ENCODE measurements at places on chromosomes 3 and 15. TPM values are rescaled to one million over a fixed set of nuclear protein-coding genes. Genes with fewer than 3 reads are reported as not detected.

CPLX3 gene
- 1.6 TPM for total RNA-seq

SST gene
- total RNA-seq: 16.6 TPM

TUSC7 gene
- not detected for total RNA-seq

WDR53 gene
- total RNA-seq: 5.3 TPM

SGO1 gene
- total RNA-seq: 4.1 TPM

CCDC14 gene
- 203 TPM for total RNA-seq

SERP1 gene
- 78.9 TPM for total RNA-seq

SLC38A3 gene
- total RNA-seq: 8.1 TPM

SUCNR1 gene
- total RNA-seq: 0.31 TPM

APOD gene
- 3.8 TPM for total RNA-seq

MKRN3 gene
- total RNA-seq: 53.5 TPM

RASL12 gene
- total RNA-seq: 2.8 TPM

KCNMB2 gene
- total RNA-seq: 11.9 TPM

FMN1 gene
- 4.7 TPM for total RNA-seq

HIGD2B gene
- total RNA-seq: not detected

ZNF80 gene
- not detected for total RNA-seq

IL1RAP gene
- 23.5 TPM for total RNA-seq

RYR3 gene
- 48.8 TPM for total RNA-seq

SLC12A8 gene
- 6.9 TPM for total RNA-seq

CPEB1 gene
- total RNA-seq: 4.7 TPM

GOLGA8J gene
- not detected for total RNA-seq

MAP1A gene
- total RNA-seq: 48.2 TPM

CHCHD4 gene
- total RNA-seq: 9.4 TPM

FSIP1 gene
- 13.8 TPM for total RNA-seq

CHRNA7 gene
- total RNA-seq: 8.8 TPM

STXBP5L gene
- total RNA-seq: 27.2 TPM

MCTP2 gene
- total RNA-seq: 0.94 TPM
